Stimulated activated naive CD4-positive, alpha-beta T cell (primary cell): ENCODE measurements at places on chromosomes 1 and 21.

GRCh38 chr1:99297923-99298322 is 33.6 kb downstream of the PLPPR4 start:
- no peak for DNase-seq

- no peak for DNase-seq
Observed at GRCh38 chr1:97740891-97741290, 179.9 kb downstream of the DPYD start.

DNA sequence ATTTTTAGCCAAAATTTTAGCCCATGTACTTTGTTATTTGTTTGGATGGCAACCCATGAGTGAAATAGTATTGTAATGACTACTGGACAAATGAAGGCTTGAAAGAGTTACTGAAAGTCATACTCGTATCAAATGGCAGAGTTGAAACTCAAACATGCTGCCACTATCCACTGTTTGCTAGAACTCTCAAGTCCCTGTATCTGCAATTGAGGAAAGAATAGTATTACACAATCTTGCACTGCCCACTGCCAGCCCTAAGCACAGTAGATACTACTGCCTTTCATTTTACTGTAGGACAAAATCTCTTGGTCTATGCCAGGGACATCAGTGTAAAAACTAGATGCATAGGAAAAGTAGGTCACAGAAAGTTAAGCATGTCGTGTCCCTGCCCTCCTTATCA is 581.1 kb upstream of the PLXNA2 start:
- no peak for DNase-seq

DNA sequence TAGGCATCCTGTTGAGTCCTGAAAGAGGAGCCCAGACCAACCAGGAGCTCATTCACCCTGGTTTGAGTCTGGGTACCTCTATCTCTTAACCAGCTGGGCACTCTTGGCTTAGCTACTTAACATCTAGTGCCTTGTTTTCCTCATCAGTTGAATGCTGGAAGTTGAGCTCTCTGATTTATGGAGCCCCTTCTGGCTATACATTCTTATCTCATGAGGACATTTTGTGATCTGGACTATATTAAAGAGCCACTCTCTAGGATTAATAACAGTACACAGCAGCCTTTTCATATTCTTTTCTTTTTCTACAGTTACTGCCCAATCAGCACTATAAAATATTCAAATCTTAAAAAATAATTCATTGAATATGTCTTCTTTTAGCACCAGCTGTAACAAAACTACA is 296.9 kb upstream of the RUNX1 start:
- DNase-seq: no peak

- DNase-seq: no peak
Observed at GRCh38 chr21:42495765-42496119, 282 bp downstream of the RSPH1 start.

- no peak for DNase-seq
Observed at GRCh38 chr1:3670823-3671265, 18.5 kb downstream of the TP73 start.

DNA sequence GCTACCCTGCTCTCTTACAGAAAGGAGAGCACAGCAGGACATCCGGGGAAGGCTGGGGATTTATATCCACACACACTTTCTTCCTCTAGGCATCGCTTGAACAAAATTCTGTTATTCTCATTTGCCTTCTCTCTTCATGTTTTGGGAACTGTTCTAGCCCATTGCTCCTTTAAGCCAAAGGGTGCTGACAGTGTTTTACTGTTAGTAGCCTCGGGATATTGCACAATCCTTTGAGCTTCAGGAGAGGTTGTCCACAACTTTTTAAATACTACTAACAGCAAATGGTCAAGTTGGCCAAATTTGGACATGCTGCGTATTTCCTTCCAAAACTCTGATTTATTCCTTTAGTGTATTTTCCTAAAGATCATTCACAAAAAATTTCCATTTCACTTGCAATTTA is 579.2 kb upstream of the RGS18 start:
- no peak for DNase-seq

- DNase-seq: no peak
Observed at GRCh38 chr1:213281640-213282301, 230.7 kb downstream of the RPS6KC1 start.

- DNase-seq: no peak
Observed at GRCh38 chr1:175842550-175842949, 99.2 kb upstream of the TNR start.

GRCh38 chr21:42781150-42781970 is 98.0 kb downstream of the WDR4 start:
- DNase-seq: no peak

DNA sequence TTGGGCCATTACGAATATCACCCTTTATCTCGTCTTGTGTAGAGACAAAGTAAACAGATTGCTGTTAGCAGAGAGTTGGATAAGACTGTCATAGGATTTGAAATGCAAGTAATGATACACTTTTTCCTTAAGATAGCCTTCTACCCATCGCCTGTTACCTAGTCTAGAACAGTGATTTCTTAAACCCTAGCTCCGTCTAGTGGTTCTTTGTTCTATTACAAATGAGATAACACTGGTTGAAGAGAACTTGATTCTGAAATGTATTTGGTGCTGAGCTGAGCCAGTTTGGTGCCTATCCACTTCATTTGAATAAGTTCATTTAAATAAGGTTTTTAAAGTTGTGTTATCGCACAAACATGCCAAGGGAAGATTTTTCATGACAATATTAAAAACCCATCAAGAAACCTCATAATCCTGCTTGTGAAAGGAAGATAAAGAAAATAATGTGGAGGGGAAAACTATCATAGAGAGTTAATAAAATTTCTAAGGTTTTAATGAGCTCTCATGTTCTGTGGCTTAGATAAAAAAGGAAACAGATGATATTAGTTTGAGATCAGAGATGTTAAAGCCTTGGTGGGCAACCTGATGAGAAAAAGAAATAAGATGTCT is 1.5 kb upstream of the KCNH1 start:
- no peak for DNase-seq

DNA sequence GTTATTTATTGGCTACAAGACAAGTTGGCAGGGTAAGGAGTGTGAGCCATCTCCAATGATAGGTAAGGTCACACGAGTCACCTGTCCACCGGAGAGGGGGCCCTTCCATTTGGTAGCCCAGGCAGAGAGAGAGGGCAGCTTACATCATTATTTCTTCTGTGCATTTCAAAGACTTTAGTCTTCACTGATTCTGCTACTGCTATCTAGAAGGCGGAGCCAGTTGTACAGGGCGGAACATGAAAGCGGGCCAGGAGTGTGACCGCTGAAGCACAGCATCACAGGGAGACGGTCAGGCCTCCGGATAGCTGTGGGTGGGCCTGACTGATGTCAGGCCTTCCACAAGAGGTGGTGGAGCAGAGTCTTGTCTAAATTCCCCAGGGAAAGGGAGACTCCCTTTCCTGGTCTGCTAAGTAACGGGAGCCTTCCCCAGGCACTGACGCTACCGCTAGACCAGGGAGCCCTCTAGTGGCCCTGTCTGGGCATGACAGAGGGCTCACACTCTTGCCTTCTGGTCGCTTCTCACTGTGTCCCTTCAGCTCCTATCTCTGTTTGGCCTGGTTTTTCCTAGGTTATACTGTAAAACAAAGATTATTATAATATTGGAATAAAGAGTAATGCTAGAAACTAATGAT is 36.7 kb downstream of the ZNF695 start:
- DNase-seq: no peak

DNA sequence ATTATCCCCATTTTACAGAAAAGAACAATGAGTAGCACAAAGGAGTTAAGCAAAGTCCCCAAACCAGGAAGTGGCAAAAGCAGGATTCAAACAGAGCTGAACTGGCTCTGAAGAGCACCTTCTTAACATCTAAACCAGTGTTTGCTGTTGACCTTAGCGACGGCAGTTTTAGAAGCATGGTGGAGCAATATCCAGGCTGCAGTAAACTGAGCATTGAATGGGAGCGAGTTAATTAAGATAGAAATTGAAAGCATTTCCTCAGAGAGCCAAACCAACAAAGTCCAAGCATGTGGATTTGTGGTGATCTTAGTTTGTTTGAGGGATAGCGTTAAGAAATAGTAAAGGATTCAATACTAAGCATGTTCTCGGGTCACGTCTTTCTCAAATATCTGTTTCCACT is 13.4 kb upstream of the ZNF281 start:
- no peak for DNase-seq

DNA sequence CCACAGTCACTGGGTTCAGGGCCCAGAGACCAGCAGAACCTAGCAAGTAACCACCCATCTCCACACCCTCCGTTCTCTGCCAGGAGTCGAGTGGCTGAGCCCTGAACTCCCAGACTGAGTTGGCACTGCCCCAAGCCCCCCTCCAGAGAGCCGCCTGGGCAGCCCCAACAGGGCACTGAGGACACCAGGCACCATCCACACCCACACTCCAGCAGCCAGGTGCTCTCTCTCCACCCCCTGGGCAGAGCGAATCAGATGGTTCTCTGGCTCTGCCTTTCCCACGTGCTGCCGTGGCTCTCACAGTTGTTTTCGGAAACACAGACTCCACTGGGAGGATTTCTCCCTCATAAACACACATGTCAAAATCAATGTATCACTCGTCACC is 13.6 kb downstream of the WDR4 start:
- DNase-seq: no peak

- no peak for DNase-seq
Observed at GRCh38 chr1:203589171-203589570, 37.5 kb upstream of the ATP2B4 start.

GRCh38 chr1:25870614-25871013 is 4.9 kb downstream of the PAQR7 start:
- DNase-seq: no peak

GRCh38 chr1:236489710-236490377 is 33.9 kb upstream of the LGALS8 start:
- no peak for DNase-seq

DNA sequence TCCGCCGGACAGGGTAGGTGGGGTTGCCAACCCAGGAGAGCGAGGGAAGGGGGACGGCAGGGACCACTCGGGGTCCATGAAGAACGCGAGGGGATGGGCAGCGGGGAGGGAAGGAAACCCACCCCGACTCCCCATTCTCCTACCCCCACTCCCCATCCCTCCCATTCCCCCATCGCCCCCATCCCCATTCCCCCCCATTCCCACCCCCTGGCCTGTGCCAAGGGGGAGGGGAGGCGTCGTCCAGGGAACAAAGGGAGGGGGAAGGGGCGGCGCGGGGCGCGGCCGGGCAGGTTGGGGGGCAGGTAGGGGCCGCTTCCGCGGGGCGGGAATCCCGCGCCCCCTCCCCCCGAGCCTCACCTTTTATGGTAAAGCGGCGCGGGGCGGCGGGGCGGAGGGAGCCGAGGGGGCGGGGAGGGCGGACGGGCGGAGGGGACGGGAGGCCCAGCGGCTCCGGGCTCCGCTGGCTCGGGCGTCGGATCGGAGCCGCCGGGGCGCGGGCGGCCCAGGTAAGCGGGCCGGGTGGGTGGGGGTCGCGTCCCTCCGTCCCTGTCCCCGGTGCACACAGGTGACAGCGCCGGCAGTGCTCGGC is at the start of gene FBLIM1:
TSS of gene FBLIM1 (plus strand) at position 453 of the 589 bp plus-strand sequence. CDS start 6,189 bp downstream, outside the sequence.
- DNase-seq: no peak

GRCh38 chr1:102732927-102733326 is 375.4 kb downstream of the COL11A1 start:
- no peak for DNase-seq

DNA sequence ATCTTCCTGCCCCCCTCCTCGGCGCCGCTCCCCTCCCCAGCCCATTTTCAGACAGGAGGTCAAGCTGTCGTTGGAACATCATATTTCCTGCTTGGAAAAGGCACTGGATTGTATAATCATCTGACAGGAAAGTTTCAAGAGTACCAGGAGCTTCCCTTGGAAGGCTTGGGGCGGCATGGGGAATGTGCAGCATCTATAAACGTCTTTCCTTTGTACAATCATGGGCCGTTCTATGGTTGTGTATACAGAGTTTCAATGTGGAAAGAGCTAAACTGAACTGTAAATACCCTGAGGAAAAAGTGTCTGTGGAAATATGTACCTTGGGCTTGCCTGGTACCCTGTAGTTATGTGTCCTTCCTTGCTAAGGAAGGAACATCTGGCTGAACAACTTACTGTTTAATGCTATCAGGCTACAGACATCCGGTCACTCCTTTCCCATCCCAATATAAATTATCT is 368.1 kb upstream of the ADGRL2 start:
- no peak for DNase-seq

DNA sequence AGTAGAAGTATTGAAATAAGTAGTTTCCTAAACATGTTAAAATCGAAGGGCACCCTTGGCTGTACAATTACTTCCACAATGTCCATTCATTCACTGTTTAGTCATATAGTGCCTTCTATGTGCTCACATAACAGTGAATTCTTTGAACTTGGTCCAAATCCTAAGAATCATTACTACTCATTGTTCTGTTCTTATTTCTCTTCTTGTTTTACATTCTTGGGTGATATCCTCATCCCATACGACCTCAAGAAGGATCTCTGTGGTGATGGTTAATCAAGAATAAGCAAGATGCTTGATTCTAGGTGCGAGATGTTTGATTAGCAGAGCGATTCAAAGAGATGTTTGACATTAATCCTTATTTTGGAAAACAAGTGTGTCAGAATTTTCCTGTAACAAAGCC is 667.4 kb upstream of the ZP4 start:
- DNase-seq: no peak

- no peak for DNase-seq
Observed at GRCh38 chr1:173485401-173485800, 8.3 kb downstream of the PRDX6 start.

GRCh38 chr1:40763742-40764532 is 19.6 kb upstream of the KCNQ4 start:
- DNase-seq: no peak

DNA sequence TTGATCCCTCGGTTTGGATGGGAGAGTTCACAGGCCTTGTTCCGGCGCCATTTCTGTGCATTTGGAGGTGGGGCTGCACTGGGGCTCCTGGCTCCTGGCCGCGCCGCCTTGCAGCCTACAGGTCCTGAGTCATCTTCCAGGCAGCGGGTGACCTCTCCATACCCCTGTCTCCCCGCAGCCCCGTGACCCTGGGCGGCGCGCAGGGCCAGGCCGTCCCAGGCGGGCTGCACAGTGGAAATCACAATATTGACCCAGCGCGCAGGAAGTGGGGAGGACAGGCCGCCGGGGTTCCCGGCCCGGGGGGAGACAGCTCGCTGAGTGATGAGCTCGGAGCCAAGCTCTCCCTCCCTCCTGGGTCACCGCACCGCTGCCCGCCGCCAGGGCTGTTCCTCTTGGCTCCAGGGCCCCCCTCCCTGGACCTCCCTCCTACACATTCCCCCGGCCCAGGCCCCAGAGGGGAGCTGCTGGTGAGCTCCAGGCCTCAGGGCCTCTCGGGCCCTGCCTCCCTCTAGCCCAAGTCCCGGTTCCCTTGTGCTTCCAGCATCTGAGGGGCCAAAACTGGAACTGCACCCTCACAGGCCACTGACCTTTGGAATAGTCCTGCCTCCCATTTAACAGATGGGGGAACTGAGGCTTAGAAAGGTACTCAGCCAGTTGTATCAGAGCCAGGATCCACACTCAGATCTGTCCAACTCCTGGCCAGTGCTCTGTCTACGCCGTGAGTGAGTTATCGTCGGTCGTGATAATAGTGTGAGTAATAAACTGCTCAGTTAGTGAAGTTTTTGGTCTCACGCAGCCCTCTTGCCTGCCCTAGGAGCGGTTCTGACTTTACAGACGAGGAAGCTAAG is 142.9 kb upstream of the WNT4 start:
- DNase-seq: no peak
